ENCODE measurements at places on chromosomes 6 and 20.

DNA sequence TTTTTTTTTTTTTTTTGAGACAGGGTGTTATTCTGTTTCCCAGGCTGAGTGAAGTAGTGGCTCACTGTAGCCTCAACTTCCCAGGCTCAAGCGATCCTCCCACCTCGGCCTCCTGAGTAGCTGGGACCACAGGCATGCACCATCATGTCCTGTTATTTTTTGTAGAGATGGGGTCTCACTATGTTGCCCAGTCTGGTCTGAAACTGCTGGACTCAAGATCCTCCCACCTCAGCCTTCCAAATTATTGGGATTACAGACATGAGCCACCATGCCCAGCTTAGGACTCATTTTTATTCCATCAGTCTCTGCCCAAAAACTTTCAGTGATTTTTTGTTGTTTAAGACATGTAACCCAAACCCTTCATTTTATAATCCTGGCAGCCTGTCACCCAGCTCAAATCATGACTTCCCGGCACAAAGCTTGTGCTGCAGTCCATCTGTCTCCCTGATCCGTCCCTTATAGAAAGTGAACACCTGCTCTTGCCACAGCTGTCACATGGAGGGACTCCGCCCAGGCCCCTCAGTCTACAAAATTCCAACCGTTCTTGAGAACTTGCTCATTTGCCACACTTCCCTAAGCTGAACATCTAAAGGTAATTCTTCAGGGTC lies 183.9 kb upstream of the JARID2 start:
- no peak for DNase-seq

DNA sequence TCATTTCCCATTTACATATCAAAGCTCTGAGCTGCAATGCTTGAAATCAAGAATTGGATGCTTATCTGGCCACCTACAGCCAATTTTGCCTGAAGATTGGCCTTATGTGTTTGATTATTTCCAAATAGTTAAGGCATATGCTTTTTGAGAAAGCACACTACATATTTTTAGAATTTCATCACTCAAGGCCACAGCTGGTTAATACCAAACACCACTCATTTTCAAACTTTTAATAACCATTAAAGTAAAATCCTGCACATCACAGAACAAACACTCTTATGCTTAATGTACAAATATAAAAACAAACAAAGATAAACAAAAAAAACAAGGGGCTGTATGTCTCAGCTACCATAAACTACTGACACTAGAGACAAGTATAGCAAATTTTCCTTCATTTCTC lies 96.9 kb upstream of the HMGCLL1 start:
- no peak for DNase-seq

DNA sequence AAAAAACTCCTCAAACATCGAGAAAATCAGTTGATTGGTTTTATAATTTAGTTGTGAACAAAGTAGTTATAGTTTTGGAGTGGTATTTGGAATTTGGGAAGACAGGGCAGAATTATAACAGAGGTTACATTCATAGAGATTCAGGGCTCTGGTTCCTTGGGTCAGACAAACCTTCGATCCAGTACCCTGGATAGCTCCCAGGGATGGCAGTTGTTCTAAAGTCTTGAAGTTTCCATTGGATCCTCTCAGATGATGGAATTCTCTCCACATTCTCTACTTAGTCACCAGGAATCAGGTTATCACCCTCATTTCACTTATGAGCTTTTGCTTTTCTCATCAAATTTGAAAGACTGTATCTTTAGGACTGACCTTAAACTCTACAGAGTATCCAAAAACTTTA lies 285.1 kb downstream of the CENPW start:
- no peak for DNase-seq

DNA sequence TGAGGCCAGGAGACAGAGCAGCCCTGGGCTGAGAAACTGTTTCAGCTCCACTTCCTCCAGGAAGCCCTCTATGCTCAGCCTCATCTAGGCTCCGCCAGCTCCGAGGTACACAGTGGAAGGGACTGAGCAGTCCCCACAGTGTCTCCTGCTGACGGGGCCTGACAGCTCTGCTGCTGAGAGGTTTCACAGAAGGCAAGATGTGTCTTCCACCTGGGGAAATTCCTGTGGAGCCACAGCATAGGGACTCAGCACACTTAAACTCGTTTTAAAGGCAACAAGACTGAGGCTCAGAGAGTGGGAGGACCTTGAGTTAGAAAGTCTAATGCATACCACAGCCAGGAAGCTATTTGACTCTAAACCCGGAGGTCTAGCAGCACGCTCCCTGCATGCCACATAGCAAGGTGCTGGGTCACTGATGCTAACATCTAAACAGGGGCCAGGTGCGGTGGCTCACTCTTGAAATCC lies 6.8 kb downstream of the ADA start:
- no peak for DNase-seq

- DNase-seq: no peak
Observed at GRCh38 chr6:150744522-150745260, 120.8 kb upstream of the MTHFD1L start.

DNA sequence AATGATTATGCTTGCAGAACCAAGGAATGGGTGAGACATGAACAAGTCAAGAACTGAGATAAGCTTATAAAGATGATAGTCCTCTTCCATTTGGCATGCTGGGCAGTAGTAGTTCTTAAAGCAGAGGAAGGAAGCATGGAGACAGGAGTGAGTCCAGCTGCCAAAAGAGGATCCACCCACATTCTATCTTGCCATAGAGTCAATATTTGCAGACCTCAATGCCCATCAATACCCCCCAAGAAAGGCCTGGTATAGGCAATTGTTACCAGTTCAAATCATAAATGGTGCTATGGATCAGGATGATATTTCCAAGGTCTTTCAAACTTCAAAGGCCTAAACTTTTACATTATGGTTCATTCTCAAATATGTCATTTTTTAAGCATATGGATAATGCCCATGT lies 4.8 kb downstream of the ARHGAP18 start:
- no peak for DNase-seq

GRCh38 chr6:36871686-36872085 lies 2.9 kb downstream of the PPIL1 start:
- DNase-seq: no peak

- DNase-seq: no peak
Observed at GRCh38 chr6:156579564-156579963, 197.6 kb upstream of the ARID1B start.
